ENCODE measurements at places on chromosomes 11 and 22.

- DNase-seq, result no peak
Measured at GRCh38 chr11:8871962-8872361, 39.0 kb upstream of the AKIP1 start.

GRCh38 chr11:44861849-44862557 is 88.7 kb downstream of the TP53I11 start:
- DNase-seq, result peak; percentile 98

GRCh38 chr11:13440100-13440855 is 22.7 kb downstream of the BTBD10 start:
- peak; percentile 38 for DNase-seq

- peak; percentile 77 for DNase-seq
Measured at GRCh38 chr11:17343907-17344306, 7.7 kb upstream of the NCR3LG1 start.

GRCh38 chr11:127338380-127339259 is 338.1 kb upstream of the KIRREL3 start:
- DNase-seq, result peak; percentile 90

DNA sequence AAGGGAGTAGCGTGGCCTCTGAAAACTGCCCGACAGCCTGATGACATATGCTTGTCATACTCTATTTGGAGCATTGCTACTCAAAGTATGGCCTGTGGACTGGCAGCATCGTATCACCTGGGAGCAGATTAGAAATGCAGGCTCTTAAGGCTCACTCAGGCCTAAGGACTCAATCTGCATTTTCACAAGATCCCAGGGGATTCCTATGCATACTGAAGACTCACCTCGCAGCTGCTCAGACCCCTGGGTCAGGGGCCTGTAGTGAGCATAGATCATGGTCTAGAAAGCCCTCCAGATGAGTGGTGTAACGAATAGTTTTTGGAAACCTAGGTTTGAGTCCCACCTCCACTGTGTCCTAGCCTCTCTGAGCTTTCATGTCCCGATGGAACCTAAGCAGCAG is 126.3 kb downstream of the FEZ1 start:
- DNase-seq, result no peak

- peak; percentile 85 for DNase-seq
Measured at GRCh38 chr11:124115782-124116616, 749 bp downstream of the VWA5A start.

DNA sequence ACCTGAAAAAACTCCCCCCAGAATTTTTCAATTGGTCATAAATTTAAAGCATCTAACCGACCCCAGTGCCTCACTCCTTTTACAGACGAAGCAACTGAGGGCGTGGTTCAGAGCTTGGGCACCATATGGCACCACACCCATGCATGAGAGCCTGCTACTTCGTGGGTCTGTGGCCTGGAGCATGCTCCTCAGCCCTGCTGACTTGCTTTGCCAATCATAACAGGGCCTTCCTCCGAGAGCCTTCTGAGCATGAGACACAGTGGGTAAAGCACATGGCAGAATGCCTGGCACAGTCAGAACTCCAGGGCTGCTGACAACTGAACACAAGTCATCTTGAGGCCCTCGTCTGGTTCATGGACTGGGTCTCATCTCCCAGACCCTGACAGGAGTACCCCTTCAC is 33.3 kb downstream of the HIRA start:
- no peak for DNase-seq

- no peak for DNase-seq
Measured at GRCh38 chr11:121238956-121239355, 53.6 kb upstream of the SC5D start.

DNA sequence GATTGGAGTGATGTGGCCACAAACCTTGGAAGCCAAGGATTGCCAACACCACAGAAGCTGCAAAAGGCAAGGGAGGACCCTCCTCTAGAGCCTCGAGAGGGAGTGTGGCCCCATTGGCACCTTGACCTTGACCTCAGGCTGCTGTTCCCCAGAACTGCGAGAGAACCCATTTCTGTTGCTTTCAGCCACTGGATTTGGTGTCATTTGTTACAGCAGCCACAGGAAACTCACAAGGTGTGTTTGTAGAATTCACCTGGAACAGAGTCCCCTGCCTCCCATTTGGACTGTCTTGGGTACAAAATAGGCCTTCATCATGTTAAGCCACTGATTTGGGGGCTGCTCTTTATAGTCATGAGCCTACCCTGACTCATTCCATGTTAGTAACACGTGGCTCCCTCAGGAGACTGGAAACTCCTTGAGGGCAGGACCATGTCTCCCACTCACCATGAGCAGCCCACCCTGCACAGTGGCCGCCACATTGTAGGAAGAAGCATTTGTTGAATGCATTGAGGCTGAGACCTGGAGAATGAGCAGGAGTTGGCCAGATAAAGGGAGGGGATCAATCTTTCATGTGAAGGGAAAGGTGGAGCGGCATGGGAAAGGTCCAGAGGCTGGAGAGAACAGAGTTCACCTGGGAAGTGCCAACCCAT is 8.3 kb downstream of the C11orf86 start:
- DNase-seq, result no peak

DNA sequence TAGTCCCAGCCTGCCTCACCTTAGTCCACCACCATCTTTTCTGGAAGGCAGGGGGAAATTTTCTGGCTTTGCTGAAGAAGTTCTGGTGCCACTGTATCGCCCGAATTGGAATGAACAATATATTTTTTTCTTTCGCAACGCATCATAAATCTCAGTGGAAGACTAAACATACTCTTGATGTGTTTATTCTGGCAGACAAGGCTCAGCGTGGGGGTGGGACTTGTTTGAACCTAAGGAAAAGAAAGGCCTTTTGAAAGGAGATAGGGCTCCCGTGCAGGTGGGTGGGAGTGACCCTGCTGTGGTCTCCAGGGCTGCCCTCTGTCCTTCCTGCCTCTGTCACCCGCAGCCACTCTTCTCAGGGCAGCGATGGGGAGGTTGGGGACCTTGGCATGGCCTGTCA is 42.5 kb downstream of the CD82 start:
- no peak for DNase-seq

DNA sequence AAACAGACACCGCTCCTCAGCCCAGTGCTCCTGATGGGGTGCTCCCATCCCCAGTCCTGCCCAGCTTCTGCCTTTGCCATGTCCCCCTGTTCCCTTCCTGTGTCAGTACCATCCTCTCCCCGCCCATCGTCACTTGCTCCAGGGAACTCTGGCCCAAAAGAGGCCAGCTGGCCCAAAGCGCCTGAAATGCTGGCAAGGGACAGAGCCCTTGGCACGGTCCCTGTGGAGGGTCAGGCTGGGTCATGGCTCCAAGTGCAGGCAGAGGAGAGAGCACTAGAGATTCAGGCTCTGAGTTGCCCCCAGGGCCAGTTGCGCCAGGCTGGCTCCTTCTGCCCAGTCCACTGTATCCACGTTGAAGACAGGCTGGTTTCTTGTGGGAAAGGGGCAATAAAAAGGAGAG is 8.4 kb upstream of the HDHD5 start:
- no peak for DNase-seq

DNA sequence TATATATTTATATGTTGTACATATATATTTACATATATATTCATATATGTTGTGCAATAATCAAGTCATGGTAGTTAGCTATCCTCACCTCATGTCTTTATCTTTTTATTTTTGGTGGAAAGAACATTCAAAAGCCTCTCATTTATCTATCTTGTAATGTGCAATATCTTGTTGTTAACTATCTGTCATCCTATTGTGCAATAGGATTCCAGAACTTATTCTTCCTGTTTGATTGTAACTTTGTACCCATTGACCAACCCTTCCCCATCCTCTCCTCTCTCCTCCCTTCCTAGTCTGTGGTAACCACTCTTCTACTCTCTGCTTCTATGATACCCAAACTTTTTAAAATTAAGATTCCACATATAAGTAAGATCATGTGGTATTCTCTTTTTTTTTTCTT is 115.6 kb upstream of the PDGFD start:
- DNase-seq, result no peak

DNA sequence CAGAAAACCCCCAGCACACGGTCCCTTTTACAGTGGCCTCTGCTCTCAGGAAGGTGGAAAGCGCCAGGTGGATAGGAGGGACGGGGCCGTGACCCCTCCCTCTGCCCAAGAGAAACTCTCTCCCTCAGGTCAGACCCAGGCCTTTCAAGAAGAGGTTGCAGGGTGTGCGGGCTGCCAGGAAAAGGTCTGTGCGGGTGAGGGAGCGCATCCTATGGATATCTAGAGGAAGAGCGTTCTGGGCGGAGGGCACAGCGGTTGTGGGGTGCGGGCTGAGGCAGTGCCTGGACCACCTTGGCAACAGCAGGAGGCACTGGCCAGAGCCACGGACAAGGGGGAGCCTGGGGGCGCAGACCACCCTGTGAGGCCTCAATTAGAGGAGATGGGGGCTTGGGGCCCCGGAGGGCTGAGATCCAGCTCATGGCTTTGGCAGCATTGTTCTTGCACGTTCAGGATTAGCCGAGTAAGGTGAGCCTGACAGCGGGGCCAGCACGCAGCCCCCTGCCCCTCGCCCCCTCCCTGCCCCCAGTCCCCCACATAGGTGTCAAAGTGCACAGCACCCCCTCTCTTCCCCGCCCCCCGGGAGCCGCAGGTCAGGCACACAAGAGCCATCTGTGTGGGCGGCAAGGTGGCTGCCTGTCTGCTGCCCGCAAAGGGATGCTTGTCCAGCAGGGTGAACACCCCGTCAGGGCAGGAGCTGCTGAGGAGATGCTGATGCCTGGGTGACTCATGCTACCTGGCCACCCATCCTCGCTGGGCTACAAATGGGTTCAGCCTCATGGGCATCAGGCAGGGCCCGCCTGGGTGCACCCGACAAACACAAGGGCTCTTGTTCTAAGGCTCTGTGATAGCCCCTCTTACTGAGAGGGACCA is 92.8 kb upstream of the KCNQ1OT1 start:
- peak; percentile 63 for DNase-seq

DNA sequence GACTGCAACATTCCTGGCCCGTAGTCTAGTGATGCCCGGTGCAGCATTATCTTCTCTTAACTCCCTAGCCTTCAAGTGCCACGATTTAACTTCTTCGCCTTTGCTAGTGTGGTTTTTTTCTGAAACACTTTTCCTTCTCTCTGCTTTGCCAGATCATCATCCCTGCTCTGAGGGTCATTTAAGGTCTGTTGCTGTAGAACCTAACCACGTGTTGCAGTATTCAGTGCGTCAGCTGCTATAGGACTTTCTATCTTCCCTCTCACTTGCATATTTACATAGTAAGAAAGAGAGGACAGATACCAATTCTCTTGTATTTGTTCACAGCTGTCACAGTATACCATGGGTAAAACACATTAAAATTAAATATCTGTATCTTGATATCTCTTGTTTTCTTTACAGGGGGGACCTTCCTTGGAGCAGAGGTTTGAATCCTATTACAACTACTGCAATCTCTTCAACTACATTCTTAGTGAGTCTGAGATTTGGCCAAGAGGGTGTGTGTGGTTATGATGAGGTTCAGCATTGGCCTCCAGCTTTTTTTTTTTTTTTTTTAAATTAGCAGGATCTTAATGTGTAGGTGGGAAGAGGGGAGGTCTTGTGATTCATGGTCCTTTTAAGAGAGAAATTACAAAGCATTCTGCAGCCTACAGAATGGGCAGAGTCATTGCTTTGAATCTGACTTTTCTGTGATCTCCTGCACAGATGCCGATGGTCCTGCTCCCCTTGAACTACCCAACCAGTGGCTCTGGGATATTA is 13.5 kb downstream of the EIF3L start:
- no peak for DNase-seq

DNA sequence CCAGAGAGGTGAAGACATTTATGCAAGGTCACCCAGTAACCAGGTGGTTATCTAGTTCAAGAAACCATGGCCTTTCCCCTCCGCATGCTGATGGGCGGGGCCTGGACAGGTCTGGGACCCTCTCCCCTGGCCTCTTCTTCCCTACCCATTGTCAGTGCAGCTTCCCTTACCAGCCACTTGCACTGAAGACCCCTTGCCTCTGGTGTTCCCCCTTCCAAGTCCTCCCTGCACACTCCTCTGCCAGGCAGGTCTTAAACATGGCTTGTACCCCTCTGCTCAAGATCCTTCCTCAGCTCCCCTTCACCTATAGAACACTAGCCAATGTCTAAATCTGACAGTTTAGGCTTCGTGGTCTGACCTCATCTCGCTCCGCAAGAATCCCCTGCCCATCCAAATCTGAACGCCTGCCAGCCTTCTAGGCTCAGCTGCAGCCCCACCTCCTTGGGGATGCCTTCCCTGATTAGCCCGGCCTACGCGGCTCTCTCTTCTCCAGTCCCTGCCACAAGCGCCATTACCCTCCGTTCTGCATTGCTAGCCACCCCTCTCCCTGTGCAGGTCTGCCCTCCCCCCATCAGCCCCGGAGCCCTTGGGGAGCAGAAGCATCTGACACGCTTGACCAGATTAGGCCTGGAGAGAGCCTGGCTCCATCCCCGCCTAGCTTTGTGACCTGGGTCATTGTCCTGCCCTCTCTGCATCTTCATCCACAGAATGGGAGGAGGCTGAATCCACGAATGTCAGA is 213.8 kb downstream of the DSCAML1 start:
- no peak for DNase-seq

GRCh38 chr11:100687054-100687629 is at the start of gene ARHGAP42:
Gene ARHGAP42 (plus strand): TSS chr11:100687288. CDS start chr11:100687679, 391 bp downstream.
- DNase-seq, result peak; percentile 95

GRCh38 chr22:28331695-28332094 is 347.9 kb downstream of the TTC28 start:
- no peak for DNase-seq

DNA sequence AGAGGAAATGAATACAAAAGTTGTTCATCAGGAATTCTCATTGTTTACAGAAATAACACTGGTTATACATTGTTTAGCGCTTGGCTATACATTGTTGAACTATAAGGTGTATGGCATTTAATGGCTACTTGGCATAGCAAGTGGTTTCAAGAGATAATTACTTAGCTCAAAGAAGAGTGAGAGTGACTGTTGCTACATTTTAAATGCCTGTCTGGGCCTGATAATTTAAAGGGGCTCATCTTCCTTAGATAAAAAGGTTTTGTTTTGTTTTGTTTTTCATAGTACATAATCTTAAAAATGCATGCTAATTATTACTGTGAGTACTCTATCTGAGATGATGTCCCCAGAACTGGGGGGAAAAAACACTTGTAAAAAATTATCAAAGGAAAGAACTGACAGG is 1.5 kb upstream of the SMPD1 start:
- no peak for DNase-seq

DNA sequence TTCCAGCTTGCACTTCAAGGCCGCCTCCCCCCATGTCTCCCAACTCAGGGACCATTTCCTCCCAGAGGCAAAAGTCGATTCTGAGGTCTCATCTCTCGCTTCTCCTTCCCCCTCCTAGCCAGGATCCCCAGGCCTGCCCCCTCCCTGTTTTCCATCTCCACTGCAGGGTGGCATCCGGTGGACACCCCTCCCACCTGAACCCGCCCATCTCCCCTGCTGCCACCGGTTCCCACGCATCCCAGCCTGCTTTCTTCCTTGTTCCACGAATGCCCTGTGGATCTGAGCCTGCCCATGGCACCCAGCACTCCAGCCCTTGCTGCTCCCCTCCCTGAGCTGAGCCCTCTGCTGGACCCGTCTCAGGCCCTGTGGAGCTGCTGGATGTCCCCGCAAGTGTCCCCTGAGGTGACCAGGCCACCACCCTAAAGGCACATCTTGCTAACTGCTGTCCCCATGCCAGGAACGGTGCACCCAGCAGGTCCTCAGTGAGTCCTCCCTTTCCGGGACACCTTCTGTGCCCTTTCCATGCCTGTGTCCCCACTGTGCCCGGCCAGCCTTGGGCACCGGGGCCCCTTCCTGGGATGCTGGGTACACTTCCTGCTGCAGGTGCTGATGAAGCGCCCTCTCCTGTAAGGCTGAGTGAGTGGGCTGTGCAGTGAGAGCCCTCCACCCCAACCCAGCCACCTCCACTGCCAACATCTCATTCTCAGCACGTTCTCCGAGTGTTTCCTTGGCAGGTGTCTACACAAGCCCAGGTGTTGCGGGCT is 936 bp downstream of the IL17REL start:
- DNase-seq, result no peak

- DNase-seq, result no peak
Measured at GRCh38 chr11:70944636-70945035, 307.7 kb downstream of the SHANK2 start.

- DNase-seq, result no peak
Measured at GRCh38 chr22:22030493-22031182, 48.1 kb upstream of the TOP3B start.

All from islet precursor cell (in vitro differentiated cells).